ENCODE measurements at places on chromosomes 3 and 15.

DNA sequence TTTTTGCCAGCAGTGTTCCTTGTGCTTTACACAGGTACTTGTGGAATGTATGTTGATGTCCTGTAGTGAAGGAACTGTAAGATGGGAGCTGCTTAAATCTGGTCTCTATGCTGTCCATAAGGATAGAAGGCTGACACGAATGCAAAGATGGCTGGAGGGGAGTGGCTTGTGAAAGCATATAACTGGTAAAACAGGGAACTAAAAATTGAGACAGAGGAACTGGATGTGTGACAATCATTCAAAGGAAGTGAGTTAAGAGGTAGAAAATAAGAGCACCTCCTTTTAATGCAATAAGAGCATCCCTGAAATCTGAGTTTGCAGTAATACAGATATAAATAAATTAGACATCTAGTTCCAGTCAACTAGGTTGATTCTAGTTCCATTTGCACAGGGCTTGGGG lies 35.2 kb downstream of the RNF13 start:
- no peak for DNase-seq

DNA sequence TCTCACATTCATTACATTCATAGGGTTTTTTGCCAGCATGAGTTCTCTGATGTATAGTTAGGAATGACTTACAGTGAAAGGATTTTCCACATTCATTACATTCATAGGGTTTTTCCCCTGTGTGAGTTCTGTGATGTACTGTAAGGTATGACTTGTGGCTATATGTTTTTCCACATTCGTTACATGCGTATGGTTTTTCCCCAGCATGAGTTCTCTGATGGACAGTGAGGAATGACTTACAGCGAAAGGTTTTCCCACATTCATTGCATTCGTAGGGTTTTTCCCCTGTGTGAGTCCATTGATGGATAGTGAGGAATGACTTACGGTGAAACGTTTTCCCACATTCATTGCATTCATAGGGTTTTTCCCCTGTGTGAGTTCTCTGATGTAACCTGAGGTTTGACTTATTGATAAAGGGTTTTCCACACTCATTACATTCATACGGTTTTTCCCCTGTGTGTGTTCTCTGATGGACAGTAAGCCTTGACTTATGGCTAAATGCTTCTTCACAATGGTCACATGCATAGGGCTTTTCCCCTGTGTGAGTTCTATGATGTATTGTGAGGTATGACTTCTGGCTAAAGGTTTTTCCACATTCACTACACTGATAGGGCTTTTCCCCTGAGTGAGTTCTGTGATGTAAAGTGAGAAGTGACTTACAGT lies 47.4 kb downstream of the ZNF717 start:
- no peak for DNase-seq

DNA sequence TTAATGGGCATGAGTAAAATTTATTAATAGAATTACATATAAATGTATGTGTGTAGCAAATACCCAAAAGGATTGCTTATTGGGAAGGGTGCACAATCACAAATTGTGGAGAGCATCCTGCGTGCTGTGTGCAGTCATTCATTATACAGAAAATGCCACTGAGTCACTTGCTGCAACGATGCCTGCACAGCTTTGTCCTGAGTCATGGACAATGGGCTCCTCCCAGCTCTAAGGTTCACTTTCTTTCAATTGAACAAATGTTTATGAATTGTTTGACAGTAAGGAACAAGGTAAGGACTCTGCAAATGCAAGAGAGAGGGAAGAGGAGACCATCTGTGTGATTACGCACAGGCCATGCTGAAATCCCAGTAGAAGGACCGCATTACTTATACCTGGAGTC lies 18.7 kb downstream of the CFAP161 start:
- no peak for DNase-seq

- DNase-seq: no peak
Measured at GRCh38 chr3:190224456-190224855, 97.8 kb downstream of the CLDN1 start.

GRCh38 chr3:122937745-122938144 lies 89.8 kb downstream of the SEMA5B start:
- DNase-seq: no peak

- DNase-seq: no peak
Measured at GRCh38 chr15:91694131-91694830, 159.2 kb upstream of the SLCO3A1 start.

DNA sequence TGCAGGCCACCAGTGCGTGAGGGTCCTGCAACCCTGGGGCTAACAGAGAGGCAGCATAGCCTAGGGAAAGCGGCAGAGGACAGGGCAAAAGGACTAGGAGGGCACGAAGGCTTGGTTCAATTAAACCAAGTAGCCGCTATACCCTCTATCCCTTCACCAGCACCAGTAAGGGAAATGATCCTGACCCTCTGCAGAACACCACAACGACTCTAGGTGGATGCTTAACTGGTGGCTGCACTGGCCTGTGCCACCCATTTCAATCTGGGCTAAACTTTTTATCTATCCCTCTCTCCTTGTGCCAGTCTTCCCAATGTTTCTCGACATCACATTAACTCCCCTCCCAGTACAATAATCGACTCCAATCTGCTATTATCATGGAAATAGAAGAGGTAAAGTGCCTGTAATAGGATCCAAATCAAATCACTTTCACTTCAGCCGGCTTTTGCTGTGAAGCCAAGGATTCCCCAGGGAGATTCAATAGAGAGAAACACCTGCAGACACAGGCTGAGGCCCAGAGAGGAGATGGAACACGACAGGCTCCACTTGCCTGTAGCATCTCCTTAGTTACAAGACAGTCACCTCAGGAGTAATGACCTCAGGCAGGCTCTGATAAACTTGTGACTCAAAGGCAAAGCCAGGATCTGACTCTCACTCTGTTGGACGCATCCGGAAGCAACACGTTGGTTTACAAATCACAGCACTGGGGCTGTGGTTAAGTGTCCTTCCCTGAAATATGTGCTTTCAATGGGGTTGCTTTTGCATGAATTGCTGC lies 791.6 kb upstream of the ARRDC4 start:
- DNase-seq: no peak

DNA sequence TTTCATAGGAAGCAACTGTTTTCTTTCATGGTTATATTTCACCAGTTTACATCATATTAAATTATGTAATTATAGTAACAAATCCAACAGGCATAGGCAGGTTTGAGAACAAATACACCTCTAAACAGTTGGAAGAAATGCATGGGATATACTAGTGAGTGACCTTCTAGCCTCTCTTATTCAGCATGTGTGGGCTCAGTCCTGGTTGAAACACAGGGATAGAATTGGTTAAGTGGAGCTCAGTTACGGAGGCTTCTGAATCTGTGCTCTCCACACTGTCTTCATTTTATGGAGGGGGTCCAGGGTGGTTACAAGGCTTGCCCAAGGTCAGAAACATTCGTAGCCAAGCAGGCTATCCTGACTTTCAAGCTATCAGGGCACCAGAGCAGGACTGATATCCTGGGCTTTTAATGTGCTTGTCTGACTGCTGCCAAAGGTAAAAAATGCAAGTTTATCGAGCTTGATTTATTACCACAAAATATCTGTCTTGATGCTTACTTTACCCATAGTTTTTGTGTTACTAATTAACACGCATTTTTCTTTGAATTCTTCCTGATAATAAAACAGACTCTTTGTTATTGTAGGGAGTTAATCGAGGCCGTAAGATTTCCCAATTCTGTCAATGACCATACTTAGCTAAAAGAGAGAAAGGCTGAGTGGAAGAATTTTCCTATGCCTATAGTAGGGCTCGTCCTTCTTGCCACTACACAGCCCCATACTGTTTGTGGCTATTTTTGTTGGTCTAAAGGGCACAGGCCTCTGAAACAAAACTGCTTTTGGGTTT lies 89.6 kb downstream of the FILIP1L start:
- no peak for DNase-seq

All from stimulated activated CD8-positive, alpha-beta memory T cell treated with anti-CD3 and anti-CD28 coated beads, Interleukin-7, amount 100 ng/mL, for 4 hours (primary cell).